ENCODE measurements at places on chromosomes 1 and 21. TPM values are rescaled to one million over a fixed set of nuclear protein-coding genes. Genes with fewer than 3 reads are reported as not detected.

Gene TDRD10
- not detected for total RNA-seq

Gene ZNF593OS
- total RNA-seq, result 0.29 TPM

Gene KCNJ15
- not detected for total RNA-seq

Gene CHRM3
- total RNA-seq, result not detected

Gene PER3
- 2.5 TPM for total RNA-seq

Gene FCGR3A
- total RNA-seq, result not detected

Gene HSD11B1
- total RNA-seq, result 155 TPM

Gene SPRR2D
- not detected for total RNA-seq

Gene KIF14
- total RNA-seq, result 8.6 TPM

Gene KIRREL1
- total RNA-seq, result 65.7 TPM

Gene CYP4A11
- not detected for total RNA-seq

Gene CYP4X1
- total RNA-seq, result not detected

Gene LENEP
- total RNA-seq, result not detected

Gene LCE1E
- total RNA-seq, result not detected

Gene WNT4
- 0.18 TPM for total RNA-seq

Gene KLF17
- total RNA-seq, result not detected

Gene RNU5D-1
- total RNA-seq, result not detected

Gene CTSE
- 0.18 TPM for total RNA-seq

Gene CD2
- not detected for total RNA-seq

All from myometrial cell (primary cell).